ENCODE measurements at places on chromosomes 13 and 19.

- DNase-seq: no peak
Measured at GRCh38 chr13:108315991-108316390, 46.5 kb downstream of the TNFSF13B start.

DNA sequence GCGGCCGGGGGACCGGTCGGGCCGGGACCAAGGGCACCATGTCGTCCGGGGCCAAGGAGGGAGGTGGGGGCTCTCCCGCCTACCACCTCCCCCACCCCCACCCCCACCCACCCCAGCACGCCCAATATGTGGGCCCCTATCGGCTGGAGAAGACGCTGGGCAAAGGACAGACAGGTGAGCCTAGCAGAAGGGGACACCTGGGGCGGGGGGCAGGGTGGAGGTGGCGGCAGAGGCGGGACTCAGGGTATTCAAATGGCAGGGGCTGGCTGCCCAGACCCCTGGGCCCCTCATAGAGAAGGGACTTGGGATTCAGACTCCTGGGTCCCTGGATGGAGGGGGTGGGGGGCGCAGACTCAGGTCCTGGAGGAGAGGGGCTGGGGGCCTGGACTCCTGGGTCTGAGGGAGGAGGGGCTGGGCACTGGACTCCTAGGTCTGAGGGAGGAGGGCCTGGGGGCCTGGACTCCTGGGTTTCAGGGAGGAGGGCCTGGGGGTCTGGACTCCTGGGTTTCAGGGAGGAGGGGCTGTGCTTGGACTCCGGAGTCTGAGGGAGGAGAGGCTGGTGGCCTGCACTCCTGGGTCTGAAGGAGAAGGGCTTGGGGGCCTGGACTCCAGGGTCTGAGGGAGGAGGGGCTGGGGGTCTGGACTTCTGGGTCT, 735 bp downstream of the BRSK1 start:
- DNase-seq: no peak

DNA sequence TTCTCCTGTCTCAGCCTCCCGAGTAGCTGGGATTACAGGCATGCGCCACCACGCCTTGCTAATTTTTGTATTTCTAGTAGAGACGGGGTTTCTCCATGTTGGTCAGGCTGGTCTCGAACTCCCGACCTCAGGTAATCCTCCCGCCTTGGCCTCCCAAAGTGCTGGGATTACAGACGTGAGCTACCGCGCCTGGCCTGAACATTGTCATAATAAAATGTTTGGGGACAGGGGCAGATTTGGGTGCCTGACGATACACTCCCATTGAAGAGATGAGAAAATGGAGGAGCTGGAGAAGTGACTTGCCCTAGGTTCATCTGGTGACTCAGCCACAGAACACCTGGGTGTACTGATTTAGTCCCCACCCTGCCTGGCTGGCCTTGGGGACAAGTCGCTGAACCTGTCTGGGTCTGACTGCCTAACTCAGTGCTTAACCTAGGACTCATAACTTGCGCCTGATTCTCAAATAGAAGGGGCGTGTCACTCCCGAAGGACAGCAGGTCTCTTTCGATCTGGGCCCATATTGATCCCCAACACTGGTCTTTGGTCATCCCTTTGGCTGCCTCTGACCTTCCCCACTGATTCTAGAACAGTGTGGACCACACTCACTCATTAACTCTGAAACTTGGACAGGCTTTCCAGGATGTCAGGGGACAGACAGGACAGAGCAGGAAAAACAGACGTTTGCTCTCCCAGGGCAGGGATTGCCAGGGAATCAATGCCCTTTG, 7.6 kb upstream of the BICRA start:
- DNase-seq: no peak

DNA sequence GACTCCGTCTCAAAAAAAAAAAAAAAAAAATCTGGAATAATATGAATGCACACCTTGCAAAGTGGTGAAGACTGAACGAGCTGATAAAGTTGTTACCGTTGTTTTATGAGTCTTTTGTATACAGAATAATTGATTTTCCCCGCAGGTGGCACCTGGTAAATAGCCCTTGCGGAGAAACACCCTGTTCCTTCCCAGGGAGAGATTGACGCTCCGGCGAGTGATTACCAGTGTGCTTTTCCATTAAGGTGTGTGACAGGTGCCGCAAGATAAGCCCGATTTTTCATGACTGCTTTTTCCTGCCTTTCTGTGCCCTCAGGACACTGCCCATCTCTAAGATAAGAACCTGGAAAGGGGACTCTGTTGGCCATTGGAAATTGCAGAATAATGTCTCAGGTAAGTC, 943 bp downstream of the ZNF302 start:
- no peak for DNase-seq

GRCh38 chr19:41967054-41967783, 8.1 kb upstream of the RABAC1 start:
- DNase-seq: no peak

DNA sequence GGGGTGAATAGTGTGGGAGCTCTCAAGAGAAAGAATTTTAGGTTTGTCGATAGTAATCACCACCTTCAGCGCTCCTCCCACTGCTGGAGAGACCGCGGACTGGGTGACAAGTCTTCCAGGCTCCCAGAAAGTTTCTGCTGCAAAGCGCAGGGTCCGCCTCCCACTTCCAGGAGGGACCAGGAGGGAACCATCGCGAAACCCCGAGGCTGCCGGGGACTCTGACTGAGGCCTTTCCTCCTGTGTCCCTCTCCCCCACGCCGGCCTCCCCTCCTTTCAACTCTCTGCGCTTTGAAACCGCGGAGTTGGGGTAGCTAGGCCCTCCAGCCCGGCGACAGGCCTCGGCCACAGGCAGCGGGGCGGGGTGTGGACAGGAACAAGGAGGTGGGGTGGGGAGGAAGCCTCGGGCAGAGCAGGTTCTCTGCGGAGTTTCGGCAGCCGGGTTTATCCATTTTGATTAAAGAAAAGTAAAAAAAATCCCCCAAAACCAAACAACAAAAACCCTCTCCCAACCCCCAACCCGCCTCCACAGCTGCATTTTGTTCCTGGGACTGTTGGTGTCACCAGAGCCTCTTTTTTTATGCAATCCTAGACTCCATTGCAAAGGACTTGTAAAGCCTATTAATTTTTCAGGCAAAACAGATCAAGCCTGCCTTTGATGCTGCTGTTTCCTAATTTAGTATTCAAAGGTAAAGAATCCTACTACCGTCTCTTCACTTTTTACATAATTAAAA, 157.2 kb downstream of the TM9SF2 start:
- DNase-seq: no peak

DNA sequence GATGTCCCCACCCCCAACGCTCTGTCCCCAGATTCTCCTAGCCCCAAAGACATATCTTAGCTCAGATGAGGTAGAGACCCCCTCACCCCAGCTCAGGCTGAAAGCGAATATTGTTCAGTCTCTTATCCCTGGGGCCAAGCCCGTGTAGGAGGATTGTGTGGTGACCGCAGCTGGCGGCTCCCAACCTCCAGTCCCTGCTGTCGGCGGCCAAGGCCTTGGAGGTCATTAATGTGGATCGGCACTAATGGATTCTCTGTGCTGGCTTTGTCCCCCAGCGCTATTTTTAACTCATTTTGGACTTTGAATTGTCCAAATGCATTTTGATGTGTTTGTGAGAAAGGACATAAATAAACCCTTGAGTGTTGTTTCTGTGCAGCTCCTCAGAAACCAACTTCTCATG, 124.2 kb downstream of the UQCRFS1 start:
- no peak for DNase-seq

DNA sequence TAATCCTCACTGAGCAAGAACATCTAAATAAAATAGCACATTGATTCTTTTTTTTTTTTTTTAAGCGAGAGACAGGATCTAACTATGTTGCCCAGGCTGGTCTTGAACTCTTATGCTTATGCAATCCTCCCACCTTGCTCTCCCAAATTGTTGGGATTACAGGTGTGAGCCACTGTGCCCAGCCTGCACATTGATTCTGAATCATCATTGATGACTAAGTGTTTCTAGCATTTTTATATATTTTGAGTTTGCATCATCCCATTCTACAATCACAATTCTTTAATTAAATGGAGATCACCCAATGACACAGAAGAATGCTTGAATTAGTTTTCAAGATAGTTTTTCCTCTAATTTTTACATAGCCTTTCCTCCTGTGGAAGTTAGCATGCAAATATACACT, 354.1 kb downstream of the KLF5 start:
- no peak for DNase-seq

DNA sequence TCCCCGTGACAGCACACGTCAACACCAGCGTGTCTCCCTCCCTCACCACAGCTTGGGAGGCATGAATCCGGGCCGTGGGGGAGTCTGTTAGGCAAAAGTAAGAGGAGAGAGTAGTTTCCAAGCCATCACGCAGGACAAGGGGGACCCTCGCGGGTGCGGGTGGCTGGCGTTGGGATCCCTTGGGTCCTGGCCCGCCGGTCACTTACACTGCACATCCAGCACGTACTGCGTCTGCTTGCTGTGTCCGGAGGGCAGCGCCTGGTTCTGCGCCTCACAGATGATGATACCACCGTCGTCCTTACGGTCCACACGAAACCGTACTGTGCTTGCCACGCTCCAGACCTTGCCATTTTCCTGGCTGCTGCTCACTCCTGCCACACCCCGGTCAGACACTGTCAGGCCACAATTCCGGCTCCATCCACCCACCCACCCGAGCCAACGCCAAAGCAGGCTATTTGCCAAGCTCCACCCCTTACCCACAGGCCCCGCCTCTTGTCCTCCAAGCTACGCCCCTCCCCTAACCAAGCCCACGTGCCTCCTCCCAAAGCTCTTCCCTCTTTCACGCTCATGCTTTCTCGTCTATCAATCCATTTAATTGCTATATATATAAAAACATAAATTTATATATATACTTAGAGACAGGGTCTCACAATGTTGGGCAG, 6.6 kb upstream of the ZNF428 start:
- DNase-seq: no peak

- no peak for DNase-seq
Measured at GRCh38 chr19:53945441-53945840, 17.3 kb upstream of the CACNG8 start.

All from omental fat pad (tissue), 4 donors.